ENCODE measurements at places on chromosomes 12 and 14.

- no peak for DNase-seq
These were observed 69.1 kb downstream of the CCDC92 start for GRCh38 chr12:123903301-123904065.

DNA sequence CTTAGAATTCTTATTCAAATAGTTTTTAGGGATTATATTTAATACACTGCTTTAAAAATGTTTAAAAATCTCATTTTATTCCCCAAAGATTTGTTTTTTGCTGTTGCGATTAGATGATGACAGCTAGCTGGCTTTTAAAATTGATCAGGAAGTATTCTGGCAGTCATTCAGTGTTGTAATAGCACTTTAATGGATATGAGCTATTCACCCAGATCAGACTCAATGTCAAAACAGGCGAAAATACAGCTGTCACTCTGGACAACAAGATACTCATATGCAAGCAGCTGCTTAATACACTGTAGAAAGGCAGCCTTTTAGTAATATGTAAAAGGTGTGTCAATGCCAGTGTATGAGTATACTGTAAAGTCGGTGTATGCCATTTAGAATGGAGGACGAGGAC lies 91.7 kb downstream of the NPAS3 start:
- DNase-seq = no peak

DNA sequence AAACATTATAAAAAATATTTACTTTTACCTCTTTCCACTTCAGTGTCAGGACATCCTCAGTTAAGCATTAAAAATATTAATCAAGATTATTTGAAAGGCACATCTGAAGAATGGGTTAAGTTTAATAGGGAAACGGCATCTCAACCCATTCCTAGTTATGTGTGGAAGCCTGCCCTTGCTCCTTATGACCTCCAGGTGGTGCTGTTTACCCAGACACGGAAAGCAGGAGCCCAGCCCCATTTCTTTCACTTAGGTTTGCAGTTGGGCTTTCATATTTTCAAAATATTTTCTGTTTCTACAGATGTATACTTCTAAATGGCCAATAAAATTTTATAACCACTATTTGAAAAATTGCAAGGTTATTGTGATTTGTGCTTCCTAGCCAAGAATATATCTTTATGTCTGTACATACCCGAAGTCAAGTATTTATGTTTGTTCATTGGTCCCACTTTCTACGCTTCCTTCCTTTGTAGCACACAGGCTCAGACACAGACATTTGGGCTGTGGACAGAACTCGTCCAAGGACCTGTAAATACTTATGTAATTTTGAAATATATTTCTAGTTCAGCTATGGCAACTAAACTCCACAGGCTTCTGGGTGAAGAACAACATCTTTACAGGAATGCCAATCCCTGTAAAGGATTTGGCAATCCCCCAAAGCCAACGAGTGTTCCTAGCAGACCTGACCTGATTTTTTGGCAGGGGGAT lies 247.1 kb downstream of the AKAP6 start:
- peak; percentile 11 for DNase-seq

GRCh38 chr12:93137656-93138612 lies 208.8 kb upstream of the EEA1 start:
- no peak for DNase-seq

GRCh38 chr14:92397150-92397952 lies 74.4 kb downstream of the SLC24A4 start:
- DNase-seq = no peak

DNA sequence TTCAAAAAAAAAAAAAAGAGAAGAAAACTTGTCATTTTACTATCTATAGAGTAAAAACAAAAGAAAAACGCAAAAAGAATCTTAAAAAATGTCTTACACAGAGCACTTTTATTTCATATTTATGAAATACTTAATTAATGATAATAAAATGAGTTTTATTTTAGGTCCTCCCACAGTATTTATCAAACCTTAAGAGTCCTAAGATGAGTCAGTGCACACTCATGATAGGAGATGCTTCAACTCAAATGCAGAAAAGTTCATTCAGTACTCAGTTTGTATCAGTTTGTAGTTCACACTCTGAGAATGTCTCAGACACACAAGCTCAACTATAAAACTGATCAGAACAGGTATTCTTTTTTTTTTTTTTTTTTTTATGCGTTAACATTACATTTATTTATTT lies 41.7 kb downstream of the TRIM9 start:
- no peak for DNase-seq

GRCh38 chr12:1591543-1591942 lies 2.8 kb downstream of the FBXL14 start:
- no peak for DNase-seq

GRCh38 chr12:54164387-54165145 lies 24.2 kb downstream of the SMUG1 start:
- DNase-seq = no peak

GRCh38 chr12:26857465-26858176 lies 24.6 kb upstream of the ITPR2 start:
- DNase-seq = no peak

DNA sequence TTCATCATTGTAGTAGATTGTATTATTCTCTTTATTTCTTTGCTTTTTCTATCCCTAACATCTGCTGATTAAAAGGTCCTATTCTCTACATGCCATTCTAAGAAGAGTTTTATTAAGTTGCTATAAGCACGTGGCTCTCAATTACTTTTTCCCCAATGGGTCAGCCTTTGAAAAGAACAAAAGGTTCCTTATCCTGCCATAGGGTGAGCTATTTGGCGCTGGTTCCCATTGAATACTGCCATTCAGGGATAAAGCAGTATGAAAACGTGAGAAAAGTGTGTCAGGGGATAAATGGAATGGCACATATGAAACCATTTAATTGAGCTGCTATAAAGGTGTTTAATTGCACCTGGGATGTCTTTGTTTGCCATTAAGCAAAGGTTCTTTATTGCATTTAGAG lies 80.9 kb downstream of the SYNE2 start:
- DNase-seq = no peak

DNA sequence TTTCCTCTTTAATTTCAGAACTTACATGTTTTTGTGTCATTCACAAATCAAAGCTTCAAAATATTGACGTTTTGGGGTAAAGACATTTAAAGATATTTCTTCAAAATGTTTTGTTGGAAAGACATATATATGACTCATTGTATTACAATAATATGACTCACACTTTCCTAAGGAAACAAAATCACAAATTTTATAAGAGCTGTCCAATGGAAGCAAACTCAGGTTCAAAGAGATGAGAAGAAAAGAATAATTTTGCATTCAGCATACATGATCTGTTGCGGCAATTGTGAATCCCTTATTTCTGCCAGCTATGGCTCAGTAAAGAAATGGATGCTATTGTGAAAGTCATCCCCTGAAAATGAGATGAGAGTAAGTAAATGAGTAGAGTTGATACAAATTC lies 82.7 kb downstream of the GRIP1 start:
- DNase-seq = no peak

DNA sequence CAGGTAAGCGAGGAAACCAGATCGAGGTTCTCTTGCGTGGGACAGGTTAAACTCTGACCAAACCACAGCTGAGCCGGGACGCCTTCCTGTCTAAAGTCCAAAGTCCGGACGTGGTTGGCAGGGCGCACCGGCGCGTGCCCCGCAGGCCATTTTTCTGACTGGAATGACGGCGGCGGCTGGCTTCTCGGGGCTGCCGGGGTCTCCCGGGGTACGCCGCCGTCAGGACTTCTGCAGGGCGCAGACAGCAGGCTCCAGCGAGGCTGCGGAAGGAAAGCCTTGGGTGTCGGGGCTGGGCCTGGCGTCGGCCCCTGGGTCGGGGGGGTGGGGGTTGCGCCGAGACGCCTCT lies 32.8 kb downstream of the MIA2 start:
- DNase-seq = no peak

GRCh38 chr12:113857371-113857770 lies 108.8 kb downstream of the RBM19 start:
- no peak for DNase-seq

DNA sequence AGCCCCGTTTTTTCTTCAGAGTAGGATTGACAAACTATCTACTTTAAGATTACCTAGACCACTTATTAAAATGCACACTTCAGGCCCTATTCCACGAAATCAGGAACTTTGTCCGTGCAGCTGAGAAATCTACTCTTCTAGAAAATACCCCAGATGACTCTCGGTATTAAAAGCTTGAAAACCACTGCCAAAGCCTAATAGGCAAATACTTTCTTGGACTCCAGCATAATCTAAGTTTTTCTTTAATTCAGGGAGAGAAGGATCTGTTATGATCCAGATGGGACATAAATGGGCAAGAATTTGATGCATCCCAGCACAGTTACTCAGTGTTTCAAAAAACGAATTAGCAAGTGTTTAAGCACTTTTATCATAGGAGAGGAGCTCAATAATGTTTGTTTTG lies 94.5 kb downstream of the TMX1 start:
- no peak for DNase-seq

- DNase-seq = no peak
These were observed 120.5 kb upstream of the RASSF8 start for GRCh38 chr12:25838007-25838406.

DNA sequence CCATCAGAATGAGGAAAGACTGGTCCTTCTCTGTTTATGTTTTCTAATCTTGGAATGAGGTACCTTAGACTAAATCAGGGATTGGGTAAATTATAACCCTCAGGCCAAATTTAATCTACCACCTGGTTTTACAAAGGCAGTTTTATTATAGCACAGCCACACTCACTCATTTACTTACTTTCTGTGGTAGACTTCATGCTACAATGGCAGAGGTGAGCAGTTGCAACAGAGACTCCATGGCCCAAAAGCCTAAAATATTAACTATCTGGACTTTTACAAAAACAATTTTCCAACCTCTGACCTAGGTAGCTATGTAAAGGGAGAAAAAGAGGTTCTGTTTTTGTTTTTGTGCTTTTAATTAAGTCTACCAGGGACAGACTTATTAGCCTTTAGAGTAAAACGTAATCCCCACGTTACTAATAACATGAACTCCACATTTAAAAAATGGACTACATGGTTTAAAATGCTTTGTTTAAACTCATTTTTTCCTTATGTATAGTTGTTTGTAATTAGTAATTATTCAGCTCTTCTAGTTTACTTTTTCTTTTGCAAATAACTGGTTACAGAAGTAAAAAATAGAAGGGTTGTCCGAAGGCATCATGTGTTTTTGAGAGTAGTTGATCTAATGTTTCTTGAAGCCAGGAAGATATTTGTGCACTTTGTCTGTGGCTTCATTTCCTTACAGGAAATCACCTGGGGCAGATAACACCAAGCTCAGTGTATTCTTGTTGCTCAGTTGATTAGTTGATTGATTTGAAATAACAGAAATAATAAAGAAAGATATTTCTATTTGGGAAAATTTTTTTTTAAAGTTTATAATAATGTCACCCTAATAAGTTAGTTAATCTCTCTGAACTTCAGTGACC lies 57.6 kb upstream of the ATP2B1 start:
- no peak for DNase-seq

GRCh38 chr14:92464156-92464555 lies 49.4 kb upstream of the RIN3 start:
- no peak for DNase-seq

DNA sequence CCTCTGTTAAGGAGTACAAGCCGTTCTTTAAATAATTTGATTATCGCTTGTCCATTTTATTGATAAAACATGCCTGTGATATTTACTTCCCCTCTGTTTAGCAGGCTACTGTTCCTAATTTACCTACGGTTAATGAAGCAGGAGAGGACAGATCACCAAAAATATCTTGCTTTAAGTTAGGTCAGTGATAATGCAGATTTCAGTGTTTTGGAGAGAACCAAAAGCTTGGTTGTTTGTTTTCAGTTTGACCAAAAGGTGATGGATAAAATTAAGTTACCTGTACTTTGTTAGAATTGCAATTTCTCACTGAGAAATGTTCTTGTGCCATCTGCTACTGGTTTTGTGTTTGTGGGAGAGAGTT lies 958 bp downstream of the SPATS2 start:
- no peak for DNase-seq

- DNase-seq = no peak
These were observed 1.4 kb downstream of the WSB2 start for GRCh38 chr12:118059341-118060191.

- DNase-seq = peak; percentile 27
These were observed 18.9 kb downstream of the PPP1R13B start for GRCh38 chr14:103828315-103828967.

GRCh38 chr14:65044596-65044959 lies 57.7 kb downstream of the MAX start:
- DNase-seq = no peak

GRCh38 chr14:97543221-97543620 lies 746.0 kb downstream of the VRK1 start:
- DNase-seq = no peak

- DNase-seq = no peak
These were observed 391.2 kb downstream of the AEBP2 start for GRCh38 chr12:19830446-19830845.
